ENCODE measurements at places on chromosomes 1 and 21.

- DNase-seq, result no peak
Observed at GRCh38 chr1:243269461-243269801, 13.6 kb downstream of the SDCCAG8 start.

DNA sequence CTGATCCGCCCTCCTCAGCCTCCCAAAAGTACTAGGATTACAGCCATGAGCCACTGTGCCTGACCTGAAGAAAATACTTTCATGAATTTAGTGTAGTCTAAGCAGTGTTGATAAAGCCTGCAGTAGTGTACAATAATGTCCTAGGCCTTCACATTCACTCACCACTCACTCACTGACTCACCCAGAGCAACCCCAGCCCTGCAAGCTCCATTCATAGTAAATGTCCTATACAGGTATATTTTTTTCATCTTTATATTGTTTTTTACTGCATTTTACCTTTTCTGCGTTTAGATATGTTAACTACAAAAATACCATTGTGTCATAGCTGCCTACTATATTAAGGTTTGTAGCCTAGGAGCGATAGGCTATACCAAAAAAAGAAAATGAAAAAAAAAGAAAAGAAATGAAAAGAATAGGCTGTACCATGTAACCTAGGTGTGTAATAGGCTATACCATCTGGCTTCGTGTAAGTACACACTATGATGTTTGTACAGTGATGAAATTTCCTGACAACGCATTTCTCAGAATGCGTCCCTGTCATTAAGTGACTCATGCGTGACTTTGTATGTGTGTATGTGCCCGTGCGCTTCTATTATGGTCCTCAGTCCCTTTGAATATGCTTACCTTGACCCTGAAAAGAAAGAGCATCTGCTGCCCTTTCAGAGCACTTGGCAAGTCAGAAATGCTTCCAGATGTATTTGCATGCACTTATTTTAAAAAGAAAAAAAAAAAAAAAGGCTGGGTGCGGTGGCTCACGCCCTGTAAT is 9.2 kb upstream of the SLAMF8 start:
- DNase-seq, result no peak

DNA sequence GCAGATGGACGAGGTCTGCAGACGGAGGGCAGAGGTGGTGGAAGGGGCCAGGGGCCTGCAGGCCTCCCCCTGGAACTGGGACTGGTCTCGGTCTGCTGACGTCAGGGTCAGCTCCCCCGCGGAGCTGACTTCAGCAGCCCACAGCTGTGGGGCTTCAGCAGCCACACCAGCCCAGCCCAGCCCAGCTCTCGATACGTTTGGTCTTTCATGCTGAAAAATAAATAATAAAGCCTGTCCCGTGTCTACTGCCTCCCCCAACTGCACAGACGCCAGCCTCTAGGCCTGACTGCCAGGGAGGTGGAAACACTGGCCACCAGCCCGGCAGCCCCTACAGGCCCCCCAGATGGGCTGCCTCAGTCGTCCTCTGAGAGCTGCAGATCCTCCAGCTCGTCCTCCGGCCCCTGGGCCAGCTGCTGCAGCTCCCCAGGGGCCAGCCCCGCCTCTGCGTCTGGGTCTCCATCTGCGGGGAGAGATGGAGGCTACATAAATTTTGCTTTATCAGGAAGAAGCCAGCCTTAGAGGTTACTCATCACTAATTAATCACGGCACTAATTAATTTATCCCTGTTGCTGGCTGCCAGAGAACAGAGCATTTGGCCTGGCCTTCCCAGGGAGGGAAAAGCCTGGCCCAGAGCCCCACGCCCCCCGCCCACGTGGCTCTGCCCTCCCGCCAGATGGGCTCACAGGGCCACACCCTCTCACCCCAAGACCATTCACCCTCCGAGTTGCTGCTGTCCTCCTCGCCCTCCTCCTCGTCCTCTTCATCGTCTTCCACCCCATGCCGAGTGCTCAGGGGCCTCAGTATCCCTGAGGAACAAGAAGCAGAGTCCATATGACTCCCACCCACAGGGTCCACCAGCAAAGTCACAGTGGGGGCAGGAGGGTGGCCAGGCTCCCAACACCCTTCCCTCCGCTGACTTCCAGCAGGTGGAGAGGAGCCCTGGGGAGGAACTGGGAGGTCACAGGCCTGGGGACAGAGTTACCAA is 14.4 kb downstream of the NOC2L start:
- DNase-seq, result no peak

DNA sequence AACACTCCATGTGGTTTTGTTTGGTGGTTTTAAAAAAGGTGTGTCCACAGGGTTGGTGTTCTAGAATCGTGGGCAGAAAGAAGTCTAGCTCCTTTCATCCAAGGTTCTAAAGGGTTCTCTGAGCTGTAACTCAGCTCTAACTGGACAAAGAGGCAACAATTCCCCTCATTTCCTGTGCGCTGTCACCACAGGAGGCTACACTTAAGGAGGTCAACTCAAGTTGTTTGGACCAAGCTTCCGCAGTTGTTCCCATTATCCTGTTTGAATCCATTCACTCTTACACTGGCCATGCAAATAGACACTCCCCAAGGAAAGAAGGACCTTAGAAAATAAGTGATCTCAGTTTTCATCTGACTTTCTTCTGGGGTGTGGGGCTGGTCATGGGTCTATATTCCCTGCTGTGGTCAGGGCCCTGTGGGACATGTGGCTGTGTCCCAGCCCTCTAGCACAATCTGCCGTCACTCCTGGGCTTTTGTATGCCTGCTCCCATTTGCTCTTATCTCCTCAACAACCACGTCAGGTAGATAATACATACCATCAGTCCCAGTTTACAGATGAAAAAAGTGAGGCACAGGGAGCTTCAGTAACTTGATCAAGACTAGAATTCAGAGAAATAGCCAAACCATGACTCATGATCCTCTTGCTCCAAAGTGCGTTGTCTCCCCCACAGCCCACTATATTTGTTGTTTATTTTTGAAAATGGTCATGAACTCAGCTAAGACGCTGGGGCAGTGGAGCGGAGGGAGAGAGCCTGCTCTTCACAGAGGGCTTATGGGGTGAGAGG is 103.6 kb downstream of the RHOU start:
- peak; percentile 11 for DNase-seq
